ENCODE measurements at places on chromosomes 2 and 18. TPM values are rescaled to one million over a fixed set of nuclear protein-coding genes. Genes with fewer than 3 reads are reported as not detected.

GRCh38 chr18:49548229-49548636 is 13.6 kb upstream of the LIPG start:
- no peak for DNase-seq

Gene REG3A
- not detected for total RNA-seq

DNA sequence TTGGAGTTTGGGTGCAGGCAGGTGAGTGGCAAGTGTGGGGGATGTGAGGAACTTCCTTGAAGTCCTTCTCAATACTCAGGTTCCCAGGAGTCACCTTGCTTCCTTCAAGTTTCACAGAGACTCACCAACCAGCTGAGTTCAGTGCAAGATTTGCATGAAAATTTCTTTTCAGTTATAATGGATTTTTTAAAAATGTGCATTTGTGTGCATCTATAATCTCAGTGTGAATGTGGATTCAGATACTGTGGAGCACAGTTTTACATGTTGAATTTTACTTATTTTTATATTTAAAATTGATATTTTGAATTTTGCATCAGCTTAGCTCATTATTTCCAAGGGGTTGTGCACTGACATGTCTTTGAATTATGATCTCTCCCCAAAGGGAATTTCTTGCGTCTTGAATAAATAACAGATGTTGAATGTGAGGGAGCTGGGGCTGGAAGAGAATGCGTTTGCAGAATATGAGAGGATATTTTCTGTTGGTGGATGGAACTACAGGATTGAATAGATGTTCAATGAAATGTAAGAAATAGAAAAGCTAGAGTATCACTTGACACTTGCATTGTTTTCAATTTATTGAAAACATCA is 184.3 kb downstream of the RPRM start:
- no peak for DNase-seq

Gene ADCYAP1
- total RNA-seq, result not detected

DNA sequence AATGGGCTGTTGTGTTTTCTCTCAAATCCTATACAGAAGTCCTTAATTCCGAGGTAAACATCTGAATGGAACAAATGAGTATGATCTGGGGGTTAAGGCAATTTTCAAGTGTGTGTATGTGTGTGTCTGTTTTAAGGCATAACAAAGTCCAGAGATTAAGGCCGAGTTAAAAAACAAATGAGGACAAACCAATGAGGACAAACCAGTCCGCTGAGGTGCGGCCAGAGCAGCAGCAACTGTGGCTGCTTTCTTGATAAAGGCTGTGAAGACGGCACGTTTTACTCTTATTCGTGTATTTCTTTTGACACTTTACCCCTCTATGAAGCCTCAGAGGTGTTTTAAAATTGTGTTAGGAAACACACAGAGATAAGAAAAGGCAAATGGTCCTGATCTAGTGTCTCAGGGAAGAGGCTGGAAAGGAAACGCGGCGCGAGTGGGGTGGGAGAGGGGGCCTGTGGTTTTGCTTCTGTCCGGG is 495 bp upstream of the GULP1 start:
- DNase-seq, result no peak

GRCh38 chr2:232485757-232486557 is 1.7 kb downstream of the ECEL1 start:
- no peak for DNase-seq

DNA sequence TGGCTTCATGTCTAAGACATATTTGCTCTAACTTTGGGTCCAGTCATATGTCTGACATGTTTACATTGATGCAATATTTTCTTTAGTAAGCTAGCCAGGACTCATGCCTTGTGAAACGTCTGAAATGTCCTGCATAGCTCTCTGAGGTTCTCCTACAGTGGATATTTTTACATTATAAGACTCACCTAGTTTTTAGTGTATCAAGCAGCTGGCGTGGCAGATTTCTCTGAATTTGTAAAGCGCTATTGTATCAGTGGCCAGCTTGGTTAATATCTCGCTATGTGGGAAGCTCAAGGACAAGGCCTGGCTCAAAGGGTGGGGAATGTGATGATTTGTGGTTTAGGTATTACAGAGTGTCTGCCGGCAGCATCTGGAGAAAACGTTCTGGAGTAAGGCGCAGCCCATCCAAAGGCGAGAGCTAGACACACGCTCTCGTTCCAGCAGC is 164.3 kb downstream of the LTBP1 start:
- no peak for DNase-seq

Gene GKN1
- not detected for total RNA-seq

DNA sequence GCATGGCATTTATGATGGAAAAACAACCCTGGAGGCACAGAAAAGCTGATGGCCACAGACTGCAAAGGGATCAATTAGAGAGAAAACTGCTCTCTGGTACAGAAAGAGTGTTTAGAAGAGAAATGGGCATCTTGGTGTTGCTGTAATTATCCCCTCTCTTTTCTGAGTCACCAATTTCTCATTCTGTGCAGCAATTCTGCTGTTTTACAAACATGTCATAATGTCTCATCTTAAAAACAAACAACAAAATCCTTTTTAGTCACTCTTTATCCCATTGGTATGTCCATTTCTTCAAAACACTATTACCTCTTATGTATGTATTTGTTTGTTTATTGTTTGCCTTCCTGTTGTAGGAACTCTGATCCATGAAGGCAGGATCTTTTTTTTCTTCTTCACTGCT is 73.9 kb upstream of the HK2 start:
- no peak for DNase-seq

DNA sequence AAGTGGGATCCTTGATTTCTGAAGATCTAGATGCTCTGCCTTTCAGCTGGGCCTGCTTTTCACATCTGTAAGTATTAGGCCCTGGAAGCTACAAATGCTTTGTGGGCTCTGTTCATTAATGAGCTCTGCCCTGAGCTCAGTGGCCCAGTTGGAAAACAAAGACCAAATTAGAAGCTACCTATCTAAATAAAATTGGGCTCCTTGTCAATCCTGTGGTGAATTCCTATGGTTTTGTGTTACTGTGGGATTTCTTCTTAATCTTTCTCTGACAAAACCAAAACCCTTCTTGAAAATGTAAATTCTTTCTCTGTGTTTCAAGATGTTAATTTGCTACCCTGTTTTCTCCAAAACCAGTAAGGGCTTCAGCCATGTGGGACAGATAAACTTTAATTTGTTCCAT is 219.0 kb upstream of the HS6ST1 start:
- DNase-seq, result no peak

GRCh38 chr2:32938934-32939333 is 7.8 kb upstream of the LTBP1 start:
- no peak for DNase-seq

DNA sequence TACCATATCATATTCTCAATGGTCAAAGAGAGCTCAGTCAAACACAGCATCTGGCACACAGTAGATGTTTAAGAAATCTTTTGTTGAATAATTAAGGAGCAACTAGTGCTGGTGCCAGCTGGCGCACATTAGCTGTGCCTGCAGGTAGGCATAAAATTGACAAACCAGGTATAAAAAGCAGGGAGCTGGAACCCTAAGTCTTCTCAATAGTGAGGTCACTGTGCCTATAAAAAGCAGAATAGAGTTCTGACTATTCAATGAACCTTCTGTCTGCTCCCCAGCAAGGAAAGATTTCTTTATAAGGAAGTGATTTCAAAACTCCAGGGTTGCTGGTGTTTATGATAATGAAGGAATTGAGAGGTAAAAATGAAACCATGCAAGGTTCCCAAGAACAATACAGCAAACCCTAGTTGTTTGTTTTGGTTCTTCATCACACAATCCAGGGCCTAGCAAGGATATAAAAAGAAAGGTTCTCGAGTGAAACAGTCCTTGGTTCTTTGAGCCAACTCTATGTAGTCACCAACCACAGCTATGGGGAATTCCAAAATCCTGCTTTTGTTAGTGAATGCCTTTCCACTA is 76.1 kb downstream of the THADA start:
- no peak for DNase-seq

DNA sequence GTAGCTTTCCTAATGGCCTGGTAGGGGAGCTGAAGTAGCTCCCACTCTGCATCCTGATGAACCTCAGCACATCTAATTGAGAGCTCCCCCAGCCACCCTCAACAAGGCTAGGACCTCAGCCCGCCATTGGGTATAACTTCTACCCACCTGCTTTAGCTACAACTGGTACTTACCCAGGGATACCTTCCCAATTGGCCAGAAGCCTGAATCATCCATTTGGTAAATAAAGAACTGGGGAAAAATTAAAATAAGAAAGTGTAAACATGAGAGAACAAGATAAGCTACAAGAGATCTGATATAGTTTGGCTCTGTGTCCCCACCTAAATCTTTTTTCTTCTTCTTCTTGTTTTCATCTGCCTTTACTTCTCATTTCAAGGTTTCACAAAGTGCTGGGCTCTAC is 372.0 kb downstream of the CMPK2 start:
- DNase-seq, result no peak

Gene ERBB4
- not detected for total RNA-seq

DNA sequence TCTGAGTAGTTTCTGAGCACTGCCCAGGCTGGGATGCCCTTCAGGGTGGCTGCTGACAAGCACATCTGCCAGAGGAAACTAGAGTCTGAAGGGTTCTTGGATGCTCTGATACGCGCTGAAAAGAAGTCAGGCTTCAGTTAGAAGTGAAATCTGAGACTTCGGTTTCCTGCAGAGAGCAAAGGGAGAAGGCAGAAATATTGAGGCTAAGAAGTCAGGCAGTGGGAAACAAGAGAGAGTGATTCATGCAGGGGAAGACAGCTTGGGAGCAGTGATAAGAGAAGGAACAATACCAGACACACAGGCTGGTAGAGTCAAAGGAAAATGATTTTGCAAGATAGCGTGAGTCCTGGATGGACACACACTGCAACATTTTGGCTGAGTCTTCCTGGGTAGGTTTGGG is 51.0 kb upstream of the BOD1L2 start:
- no peak for DNase-seq

DNA sequence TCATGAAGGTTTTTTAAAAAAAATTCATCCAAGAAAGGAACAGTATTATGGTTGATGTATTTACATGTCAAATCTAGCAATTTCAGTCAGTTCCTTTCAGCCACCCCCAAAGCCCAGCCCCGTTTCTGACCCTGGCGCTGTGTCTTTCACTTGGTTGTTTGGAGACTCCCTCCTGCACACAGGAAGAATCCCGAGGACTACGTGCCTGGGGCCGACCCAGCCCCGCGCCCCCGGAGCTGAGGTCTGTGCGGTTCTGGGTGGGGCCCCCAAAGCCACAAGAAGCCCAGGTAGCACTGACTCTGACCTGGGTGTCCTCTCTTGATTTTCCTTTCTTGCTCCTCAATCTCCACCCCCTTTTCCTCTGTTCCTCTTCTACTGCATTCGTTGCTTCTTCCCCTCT is 49.1 kb downstream of the TRAPPC12 start:
- no peak for DNase-seq

Gene WDR7
- 42.7 TPM for total RNA-seq

DNA sequence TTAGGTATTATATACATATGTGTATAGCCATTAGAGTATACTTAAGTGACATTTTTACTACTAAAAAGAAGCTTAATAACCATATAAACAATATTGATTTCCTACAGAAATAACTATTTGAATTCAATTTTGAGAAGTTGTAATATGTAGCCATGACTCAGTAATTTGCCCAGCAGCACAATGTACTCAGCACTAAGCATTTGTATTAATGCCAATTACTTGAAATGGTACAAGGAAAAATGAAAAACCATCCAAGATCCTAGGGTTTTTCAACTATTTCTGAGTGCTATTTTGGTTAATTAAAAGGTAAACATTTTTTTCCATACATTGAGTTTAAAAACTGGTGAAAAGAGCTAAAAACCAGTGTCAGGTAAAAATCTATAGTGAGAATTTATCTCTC is 324.0 kb downstream of the KCNJ3 start:
- no peak for DNase-seq

DNA sequence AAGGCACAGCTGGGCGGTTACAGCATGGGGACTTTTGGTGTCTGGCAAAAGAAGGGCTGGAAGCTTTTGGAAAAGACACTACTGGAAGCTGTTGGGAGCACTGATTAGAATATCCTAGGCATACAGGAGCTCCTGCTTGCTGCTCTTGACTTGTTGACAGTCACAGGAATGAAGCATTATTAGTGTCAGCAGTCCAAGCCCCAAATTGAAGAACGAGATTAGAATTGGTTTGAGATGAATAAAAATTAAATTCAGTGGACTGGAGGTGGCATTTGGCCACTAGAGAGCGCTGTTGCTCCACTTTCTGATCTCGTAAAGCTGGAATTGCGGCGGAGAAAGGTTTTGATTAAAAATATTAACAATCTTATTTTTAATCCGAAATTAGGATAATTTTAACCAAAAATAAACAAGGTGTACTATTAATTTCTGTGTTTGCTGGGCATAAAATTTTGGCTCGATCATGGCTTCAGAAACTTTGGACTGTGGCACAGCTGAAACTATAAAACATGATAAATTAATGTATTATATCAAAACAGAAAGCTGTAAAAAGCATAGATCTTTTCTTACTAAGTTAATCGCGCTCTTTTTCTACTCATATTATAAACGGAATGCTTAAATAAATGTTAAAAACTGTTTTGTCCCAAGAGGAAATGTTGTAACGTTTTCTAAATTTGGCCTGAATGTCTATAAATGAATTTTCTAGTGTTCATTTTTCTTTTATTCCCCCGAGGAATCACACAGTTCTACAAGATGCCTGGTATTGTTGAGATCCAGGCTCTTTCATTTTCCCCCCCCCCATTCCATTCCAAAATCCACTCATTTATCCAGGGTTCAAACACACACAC is 2.4 kb upstream of the HOXD8 start:
- DNase-seq, result peak; percentile 54

GRCh38 chr2:208266936-208267335 is 881 bp downstream of the PIKFYVE start:
- DNase-seq, result no peak

GRCh38 chr18:77178559-77178958 is 46.0 kb upstream of the MBP start:
- no peak for DNase-seq

Gene FOXI3
- not detected for total RNA-seq

DNA sequence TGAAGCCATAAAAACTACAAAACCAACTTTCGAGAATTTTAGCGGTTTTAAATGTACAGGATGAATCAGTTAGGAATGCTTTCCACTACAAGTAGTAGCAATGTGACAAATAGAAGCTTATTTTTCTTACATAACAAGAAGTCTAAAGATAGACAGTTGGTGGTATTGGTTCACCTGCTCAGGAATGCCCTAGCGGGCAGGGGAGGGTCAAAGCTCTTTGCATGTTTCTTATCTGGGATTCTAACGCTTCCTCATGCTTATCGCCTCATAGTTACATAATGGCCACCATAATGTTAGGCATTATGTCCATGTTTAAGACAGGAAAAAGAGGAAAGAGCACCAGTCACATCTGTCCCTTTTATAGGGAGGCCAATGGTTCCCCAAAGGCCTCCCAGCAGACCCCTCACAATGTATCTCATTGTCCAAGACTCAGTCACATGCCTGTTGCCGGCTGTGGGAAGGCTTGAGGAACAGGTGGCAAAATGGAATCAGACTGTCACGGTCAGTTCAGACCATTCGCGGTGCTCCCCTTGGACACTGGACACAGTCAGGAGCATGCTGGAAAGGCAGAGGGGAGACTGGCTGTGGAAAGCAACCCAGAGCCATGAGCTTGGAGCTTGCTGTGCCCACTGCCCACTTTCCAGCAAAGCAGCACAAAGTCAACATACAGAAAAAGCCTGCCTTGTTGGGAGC is 69.4 kb upstream of the ODC1 start:
- DNase-seq, result no peak

GRCh38 chr2:236449167-236449761 is 120.4 kb upstream of the ACKR3 start:
- no peak for DNase-seq

Measured in naive thymus-derived CD8-positive, alpha-beta T cell (primary cell).